G401 (cell line): ENCODE measurements at places on chromosomes 1 and 21.

DNA sequence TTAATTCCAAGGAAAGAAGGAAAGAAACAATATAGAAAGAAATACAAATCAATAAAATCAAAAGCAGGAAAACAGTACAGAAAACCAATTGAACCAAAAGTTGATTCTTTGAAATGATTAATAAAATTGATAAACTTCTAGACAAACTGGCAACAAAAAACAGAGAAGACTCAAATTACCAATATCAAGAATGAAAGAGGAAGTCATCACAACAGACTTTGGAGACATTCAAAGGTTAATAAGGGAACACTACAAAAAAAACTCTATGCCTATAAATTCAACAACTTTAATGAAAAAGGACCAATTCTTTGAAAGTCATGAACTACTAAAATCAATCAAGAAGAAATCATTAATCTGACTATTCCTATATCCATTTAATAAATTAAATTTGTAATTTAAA lies 329.3 kb upstream of the NR5A2 start:
- no peak for DNase-seq

DNA sequence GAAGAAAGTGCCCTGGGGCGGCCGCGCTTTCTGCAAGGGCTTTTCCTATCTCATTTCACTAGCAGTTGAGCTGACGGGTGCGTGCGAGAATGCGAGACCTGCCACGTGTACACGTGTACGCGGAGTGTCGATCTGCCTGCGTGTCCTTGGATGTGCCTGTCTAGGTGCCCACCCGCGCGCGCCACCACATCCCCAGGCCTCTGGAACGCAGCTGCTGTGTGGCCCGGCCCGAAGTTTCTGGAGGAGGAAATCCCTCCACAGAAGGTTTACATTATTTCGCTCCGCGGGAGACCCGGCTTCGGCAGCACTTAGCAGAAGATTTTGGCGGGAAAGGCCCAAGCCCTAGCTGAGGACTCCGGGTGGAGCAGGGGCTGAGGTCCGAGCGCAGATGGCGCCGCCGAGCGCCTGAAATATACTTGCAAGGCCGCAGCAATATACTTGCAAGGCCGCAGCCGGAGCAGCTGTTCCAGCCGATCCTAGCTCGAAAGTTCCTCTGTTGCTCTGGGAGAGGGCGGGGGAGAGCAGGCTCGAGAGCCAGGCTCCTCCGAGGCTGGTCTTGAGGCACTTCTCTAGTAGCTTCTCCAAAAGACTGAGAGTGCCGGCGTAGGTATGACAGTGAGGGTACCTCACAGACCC lies 3.9 kb downstream of the TBX15 start:
- DNase-seq, result no peak

- no peak for DNase-seq
These were observed 63.9 kb downstream of the INAVA start for GRCh38 chr1:200958597-200958996.

DNA sequence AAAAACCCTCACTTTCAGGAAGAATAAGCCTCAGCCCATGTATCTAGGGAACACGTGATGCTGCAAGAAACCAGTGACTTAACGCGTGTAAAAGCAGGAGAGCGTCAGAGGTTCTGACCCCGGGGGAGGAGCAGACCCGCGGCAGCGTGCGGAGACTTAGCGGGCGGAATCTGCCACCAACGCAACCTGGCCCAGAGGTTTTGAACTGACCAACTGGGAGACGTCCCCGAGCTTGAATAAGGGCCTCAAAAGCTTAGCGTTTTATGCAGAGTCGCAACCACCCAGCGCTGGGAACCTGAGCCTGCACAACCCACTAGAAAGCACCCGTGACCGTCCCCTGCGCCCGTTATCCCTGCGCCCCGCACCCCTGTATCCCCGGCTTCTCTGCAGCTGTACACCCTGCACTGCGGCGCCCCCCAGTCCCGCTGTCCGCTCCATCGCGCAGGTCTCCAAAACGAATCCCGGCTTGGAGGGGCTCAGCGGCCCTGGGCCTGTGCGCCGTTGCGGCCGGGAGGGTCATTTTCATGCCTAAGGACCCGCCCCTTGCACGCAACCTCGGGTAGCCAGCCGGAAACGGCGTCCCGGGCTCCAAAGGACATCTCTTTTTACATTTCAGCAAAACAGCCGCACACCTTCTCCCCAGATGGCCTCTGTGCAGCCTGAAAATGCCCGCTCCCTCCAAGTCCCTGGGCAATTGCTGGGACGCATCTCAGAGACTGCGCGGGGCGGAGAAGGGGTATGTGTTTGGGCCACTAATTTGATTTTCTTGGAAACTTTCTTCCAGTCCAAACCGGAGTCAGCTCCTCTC lies 29.4 kb upstream of the TRIM17 start:
- peak; percentile 83 for DNase-seq

DNA sequence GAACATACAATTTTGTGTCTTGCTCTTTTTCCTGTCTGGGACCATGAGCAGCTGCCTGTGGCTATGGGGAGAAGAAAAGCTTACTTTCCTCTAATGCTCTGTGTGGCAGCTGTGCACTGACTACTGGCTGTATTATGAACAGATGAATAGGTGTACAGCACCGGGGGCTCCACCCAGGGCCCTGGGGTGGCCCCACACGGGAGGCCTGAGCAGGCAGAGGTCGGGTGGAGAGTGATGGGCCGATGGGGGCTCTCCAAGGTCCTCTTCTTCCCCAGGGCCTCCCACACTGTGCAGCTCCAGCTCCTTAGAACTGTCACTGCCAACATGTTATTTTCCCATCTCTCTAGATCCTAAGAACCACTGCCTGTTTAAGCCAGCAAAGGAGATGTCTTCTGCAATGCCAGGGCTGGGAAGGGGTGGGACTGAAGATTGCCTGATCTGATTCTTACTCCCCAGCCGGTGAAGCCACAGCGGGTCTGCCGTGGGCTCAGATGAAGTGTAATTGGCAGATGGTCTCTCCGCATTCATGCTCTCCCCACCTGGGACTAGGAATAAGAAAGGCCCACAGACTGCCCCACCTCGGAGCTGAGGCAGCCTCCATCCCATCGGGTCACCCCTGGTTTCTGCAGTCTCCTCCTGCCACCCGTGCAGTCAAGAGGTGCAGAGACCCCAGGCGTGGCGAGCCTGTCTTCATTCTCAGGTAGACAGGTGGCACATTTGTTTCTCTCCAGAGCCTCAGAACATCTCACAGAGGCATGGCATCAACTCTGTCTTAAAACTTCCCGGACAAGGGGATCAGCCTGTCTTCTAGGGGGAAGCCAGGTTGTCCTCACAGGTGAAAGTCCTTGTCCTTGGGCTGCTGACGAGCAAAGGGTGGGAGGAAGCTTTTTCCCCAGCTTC lies 186.5 kb upstream of the GALNT2 start:
- no peak for DNase-seq

DNA sequence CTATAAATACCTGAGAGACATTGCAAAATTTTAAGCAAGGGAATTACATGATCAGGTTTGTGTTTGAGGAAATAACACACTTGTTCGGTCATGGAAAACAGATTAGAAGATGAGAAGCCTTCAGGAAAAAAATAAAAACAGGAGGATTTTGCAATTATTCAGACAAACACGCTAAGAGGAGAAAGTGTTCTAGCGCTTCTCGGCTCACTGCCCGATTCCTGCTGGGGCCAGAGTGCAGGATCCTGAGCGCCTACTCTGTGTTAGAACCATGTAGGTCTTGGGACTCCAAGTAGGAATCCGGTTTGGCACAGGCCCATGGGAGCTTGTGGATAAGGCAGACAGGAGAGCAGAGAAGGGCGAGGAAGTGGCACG lies 8.1 kb upstream of the PRELP start:
- peak; percentile 53 for DNase-seq

GRCh38 chr1:214027498-214027897 lies 39.7 kb downstream of the PROX1 start:
- DNase-seq, result no peak

GRCh38 chr21:30733026-30733425 lies 14.0 kb downstream of the KRTAP21-2 start:
- peak; percentile 17 for DNase-seq

- no peak for DNase-seq
These were observed 47.9 kb upstream of the PLXNA2 start for GRCh38 chr1:208291923-208292711.
